Stimulated activated CD4-positive, alpha-beta T cell treated with anti-CD3 and anti-CD28 coated beads, Interleukin-4, amount 100 ng/mL, for 24 hours (primary cell): ENCODE measurements at places on chromosomes 12 and 14.

DNA sequence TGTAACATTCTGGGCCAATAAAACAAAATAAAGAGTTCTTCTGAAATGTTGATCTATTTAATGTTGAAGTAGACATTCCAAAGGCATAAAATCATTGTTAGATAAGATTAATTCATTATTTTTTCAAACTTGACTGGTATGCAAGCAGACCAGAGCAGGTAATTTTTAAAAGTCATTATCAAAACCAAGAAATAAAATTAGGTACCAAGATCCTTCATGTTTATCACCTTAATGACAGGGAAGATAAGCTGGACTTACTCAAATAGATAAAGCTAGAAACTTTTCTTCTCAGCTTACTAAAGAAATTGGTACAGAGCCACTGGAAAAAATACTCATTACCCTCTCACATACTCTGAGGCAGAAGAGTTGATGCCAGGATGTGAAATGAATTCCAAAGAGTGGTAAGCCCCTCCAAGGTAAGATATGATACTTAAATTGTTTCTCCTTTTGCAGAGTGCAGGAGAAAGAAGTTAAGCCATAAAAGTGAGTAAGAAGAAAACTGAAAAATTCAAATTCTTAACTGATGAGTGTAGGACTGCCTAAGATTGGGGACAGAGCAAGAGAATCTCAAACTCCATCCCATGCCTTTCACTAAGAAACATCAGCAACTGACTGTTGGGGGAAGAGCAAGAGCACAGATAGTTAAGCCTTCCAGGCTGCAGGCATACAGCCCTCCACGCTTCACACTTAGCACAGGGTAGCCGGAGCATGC is 111.9 kb downstream of the SLC41A2 start:
- no peak for DNase-seq

- no peak for DNase-seq
These were observed 14.2 kb upstream of the FZD10 start for GRCh38 chr12:130147875-130148596.

- DNase-seq = no peak
These were observed 196.4 kb upstream of the PARP11 start for GRCh38 chr12:4069670-4070010.

DNA sequence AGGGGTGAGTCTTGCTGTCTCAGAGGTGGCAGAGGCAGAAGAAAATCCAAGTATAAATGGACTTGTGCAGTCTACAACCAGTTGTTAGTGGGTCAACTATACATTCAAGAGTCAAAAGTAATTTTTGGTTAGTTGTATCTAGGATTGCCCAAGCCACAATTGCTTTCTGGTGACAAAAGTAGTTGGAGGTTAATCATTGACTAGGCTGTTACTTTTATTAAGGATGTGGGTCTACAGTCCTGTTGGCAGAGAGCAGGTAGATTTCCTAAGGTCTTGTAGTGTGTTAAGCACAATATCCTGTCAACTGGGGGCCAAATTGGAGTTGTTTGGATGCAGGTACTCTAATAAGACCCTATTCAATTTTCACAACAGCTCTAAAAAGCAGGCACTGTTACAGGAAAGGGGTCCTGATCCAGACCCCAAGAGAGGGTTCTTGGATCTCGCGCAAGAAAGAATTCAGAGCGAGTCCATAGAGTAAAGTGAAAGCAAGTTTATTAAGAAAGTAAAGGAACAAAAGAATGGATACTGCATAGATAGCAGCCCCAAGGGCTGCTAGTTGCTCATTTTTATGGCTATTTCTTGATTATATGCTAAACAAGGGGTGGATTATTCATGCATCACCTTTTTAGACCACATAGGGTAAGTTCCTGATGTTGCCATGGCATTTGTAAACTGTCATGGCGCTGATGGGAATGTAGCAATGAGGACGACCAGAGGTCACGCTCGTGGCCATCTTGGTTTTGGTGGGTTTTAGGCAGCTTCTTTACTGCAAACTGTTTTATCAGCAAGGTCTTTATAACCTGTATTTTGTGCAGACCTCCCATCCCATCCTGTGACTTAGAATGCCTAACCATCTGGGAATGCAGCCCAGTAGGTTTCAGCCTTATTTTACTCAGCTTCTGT is 232.6 kb upstream of the SRRM4 start:
- no peak for DNase-seq

- DNase-seq = no peak
These were observed 472.6 kb upstream of the ATP2B1 start for GRCh38 chr12:90181216-90181615.

- no peak for DNase-seq
These were observed 11.4 kb upstream of the ARF6 start for GRCh38 chr14:49881350-49882001.

DNA sequence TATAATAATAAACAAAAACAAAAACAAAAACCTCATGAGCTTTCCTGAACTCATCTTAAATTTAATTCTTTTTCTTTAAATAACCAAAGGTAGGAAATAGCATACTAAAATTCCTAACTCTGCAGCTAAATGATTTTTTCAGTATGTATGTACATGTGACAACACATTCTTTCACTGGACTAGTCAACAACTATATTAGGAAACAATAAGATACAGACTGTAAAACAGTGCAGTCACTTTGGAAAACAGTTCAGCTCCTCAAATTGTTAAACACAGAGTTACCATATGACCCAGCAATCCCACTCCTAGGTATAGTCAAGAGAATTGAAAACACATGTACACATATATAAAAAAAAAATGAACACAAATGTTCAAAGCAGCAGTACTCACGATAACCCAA is 64.7 kb downstream of the SPPL3 start:
- no peak for DNase-seq

DNA sequence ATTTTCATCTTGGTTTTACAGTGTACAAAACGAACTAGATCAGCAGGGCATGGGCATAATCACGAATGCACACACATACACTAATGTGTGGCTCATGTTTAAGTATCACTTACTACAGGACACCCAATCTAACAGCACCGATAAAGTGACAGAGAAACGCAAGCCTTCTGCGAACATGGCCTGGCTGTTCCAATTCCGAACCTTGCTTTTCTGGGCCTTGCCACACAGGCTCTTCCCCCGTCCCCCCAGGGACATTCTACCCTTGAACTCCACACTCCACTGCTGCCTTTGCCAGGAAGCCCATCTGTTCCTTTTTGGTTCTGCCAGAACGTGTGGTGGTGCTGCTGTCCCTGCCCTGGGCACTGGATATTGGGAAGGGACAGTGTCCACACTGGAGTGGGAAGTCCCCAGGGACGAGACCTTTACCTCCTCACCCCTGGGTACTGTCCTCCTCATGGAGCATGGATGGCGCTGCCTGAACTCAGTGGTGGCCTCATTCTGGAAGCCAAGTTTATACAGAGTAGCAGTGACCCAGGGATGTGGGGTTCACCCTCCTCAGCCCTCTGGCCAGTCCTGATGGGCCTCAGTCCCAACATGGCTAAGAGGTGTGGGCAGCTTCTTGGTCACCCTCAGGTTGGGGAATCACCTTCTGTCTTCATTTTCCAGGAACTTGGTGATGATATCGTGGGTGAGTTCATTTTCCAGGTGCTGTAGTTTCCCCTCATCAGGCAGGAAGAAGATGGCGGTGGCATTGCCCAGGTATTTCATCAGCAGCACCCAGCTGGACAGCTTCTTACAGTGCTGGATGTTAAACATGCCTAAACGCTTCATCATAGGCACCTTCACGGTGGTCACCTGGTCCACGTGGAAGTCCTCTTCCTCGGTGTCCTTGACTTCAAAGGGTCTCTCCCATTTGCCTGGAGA is 7.9 kb downstream of the SERPINA1 start:
- no peak for DNase-seq

DNA sequence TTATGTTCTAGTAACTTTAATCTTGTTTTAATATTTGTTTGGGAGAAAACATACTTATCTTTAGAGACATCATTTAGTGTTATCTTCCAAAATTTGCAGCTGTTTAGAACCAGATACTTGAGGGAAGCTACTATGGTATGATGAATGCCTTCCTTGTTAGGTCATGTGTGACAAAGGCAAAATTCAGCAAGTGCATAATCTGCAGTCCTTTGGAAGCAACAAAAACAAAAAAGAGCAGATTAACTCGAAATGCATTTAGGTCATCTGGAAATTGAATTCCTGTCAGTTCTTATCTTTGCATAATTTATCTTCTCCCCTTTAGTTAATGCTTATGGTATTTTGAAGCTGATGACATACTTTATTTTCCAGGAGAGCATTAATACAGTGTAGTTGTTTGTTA is 3.5 kb downstream of the FBXO34 start:
- DNase-seq = no peak

DNA sequence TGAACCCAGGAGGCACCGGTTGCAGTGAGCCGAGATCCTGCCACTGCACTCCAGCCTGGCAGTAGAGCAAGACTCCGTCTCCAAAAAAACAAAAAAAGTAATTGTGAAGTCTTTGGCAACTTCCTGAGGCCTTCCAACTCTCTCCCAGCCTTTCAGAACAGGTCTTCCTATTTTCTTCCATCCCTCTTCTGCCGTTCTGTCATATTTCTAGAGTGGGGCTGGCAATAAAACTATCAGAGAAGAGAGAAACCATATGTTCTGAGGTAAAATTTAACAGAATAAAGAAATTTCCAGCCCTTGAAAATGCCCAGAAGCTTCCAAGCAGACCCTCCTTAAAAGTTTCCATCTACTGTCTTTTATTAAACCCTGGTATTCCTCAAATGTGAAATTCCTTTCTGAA is 100.4 kb downstream of the HMGA2 start:
- DNase-seq = no peak

- no peak for DNase-seq
These were observed 19.5 kb downstream of the DMAC2L start for GRCh38 chr14:50331596-50331995.

DNA sequence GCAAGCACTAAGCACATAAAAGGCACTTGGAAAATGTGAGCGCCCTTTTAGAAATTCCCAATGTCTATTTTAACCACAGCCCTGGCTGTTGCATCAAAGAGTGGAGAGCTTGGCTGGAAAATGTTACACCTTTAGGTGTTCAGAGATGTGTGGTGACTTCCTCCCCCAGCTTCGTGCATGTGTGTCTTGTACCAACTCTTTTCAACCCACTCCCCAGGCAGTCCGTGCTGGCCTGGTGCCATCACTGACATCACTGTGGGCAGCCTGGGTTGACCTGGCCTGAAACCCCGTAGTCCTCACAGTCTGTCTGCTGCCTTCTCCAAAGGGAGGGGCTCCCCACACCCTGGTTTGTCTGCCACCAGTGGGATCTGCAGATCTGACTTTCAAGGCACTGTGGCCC is 101.8 kb downstream of the SCARB1 start:
- peak; percentile 39 for DNase-seq

DNA sequence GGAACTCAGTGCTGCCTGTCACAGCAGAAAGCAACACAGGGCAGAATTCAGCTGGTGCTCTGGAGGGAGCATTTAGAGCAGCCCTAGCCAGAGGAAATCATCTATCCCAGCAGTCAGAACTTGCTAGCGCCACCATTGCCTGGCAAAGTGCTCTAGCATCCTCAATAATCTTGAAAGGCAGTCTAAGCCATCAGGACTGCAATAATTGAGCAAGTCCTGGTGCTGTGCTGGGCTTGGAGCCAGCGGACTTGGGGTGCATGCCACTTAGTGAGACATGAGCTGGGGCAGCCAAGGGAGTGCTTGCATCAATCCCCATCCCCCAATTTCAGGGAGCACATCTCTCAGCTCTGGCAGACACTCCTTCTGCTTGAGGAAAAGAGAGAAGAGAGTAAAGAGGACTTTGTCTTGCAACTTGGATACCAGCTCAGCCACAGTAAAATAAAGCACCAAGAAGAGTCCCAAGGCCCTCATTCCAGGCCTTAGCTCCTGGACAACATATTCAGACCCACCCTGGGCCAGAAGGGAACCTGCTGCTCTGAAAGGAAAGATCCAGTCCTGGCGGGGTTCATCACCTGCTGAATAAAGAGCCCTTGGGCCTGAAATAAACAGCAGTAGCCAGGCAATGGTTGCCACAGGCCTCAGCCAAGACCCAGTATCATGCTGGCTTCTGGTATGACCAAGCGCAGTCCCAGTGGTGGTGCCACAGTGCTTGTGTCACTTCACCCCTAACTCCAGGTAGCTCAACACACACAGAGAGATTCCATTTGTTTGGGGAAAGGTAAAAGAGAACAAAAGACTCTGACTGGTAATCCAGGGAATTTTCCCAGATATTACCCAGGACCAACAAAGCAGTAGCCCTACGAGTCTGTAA is 44.5 kb upstream of the ZDHHC17 start:
- no peak for DNase-seq

DNA sequence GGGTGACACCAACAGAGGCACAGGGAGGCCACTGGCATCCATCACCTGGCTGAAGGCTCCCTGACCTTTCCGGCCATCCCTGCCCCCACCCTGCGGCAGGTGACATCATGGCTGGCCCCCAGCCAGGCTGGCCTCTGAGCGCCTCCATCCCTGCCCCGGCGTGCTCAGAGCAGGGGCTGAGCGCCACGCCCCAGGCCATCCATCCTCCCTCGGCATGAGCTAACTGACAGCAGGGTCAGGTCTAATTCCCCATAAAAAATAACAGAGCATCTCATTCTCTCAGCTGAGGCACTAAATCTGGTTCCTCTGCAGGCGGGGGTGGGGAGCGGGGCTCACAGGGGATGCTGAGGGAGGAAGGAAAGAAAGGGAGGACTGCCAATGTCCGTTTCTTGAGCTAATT is 50.7 kb downstream of the PRIMA1 start:
- DNase-seq = no peak

- no peak for DNase-seq
These were observed 4.5 kb upstream of the OR11H6 start for GRCh38 chr14:20219033-20219432.

DNA sequence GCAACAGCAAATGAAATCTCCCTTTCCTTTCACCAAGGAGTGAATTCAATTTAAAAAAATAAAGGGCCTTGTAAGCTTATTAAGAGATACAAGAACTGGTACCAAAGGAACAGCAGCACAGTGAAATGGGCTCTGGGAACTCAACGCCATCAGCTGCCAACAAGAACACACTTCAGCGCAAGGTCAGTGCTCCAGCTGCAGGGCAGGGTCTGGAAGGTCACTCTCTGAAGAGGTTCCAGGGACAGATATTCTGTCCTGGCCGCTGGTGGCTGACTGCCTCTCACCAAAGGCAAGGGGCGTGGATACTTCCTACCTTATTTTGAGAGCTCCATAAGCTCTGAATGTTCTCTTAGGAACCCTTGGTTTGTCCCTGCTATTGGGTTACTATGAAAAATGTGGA is 186.6 kb downstream of the CALM1 start:
- DNase-seq = no peak

- DNase-seq = no peak
These were observed 260.4 kb upstream of the PPFIA2 start for GRCh38 chr12:82019533-82019932.

GRCh38 chr14:50344116-50344775 is 32.1 kb downstream of the DMAC2L start:
- DNase-seq = peak; percentile 87

DNA sequence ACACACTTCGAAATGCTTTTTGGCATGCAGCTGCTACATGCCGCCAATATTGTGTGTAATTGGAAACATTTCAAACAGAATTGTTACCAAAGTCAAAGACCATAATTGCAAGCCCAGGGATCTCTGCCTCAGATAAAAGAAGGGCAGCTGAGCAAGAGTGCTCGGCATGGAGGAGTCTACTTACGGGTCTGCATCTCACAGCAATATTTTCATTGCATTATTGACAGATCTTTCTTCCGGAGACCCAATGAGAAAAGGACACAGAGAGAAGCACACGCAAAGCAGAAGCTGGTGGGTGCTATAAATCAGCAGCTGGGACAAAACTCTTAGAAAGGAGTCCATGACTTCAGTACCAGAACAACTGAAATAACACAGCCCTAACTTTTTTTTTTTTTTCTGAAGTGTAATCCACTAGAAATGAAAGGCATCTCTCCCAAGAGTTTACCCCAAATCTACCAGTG is 4.9 kb downstream of the PRICKLE1 start:
- DNase-seq = no peak

- DNase-seq = no peak
These were observed 528.2 kb downstream of the MED13L start for GRCh38 chr12:115749071-115749841.

- no peak for DNase-seq
These were observed 59.3 kb upstream of the SCAF11 start for GRCh38 chr12:46049665-46050064.
